A673 (cell line): ENCODE measurements at places on chromosomes 7 and 10.
A peak's percentile ranks its signal among the peaks of the same experiment; 100 is the strongest.

DNA sequence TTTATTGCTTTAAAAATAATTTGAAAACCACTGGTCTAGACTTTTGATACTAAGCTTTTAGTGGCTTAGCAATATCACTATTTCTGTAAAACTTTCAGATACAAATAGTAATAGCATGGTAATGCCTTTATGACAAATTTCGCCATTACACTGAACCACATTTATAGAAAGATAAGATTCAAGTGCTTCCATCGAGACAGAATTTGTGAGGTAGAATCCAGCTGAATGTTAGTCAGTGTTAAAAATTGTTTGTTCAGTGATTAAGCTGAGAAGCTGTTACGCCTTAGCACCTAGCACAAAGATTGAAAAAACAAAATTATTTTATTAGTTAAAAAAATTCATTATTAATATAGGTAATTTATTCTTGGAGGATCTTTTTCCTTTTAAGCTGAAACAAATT is 36.5 kb downstream of the GNAT3 start:
- DNase-seq, result no peak
- no peaks in the 10 kb centered on the region for H3K36me3 ChIP-seq
- no peak overlapping the region for H3K4me3 ChIP-seq
- no peak overlapping the region for H3K27ac ChIP-seq

GRCh38 chr7:131480384-131481315 is 75.8 kb downstream of the PODXL start:
- H3K27ac ChIP-seq, result no peak overlapping the region

GRCh38 chr7:128781851-128782250 is 6.3 kb upstream of the OPN1SW start:
- no peak for DNase-seq
- H3K27me3 ChIP-seq, result no peaks in the 10 kb centered on the region
- no peaks in the 10 kb centered on the region for H3K36me3 ChIP-seq
- H3K27ac ChIP-seq, result no peak overlapping the region
- H3K4me3 ChIP-seq, result no peak overlapping the region
- no peaks in the 10 kb centered on the region for H3K4me1 ChIP-seq

DNA sequence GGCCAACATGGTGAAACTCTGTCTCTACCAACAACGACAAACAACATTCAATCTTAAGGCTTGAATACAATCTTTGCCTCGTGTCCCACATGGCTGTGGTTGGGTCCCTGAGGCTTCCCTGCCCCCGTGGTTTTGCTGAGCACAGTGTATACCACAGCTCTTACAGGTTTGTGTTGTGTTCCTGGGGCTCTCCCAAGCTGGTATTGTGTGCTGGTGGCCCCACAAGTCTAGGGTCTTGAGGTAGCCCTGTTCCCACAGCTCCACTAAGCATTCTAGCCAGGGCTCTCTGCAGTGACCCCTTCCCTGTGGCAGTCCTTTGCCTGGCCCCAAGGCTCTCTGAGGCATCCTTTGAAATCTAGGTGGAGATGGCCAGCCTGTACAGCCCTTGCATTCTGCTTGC is 68.0 kb upstream of the CCNY start:
- no peaks in the 10 kb centered on the region for H3K27me3 ChIP-seq
- H3K4me3 ChIP-seq, result no peak overlapping the region

DNA sequence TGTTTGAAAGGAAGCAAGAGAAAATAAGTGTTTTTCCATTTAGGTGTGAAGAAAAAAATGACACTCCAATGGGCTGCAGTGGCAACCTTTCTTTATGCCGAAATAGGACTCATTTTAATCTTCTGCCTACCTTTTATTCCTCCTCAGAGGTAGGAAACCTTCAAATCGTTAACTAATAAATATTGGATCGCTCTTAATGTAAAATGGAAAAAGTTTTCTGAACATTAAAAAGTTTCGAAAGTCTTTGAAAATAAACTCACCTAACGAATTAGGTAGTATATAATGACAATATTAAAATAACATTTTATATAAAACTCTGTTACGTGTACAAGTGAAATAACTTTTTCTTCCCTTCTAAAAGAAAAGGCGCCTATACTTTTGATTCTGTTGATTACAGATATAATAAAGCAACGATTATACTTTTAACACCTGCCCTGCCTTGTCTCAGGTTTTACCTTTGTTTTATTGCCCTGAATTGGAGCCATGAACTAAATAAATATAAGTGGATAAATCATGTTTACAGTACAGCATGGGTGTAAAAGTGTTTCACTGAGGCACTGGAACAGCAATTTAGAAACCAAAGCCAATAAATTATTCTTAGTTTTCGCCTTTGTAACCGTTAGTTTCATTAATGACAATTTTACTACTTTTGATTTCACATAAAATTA is 804 bp downstream of the BCAP29 start:
- H3K4me1 ChIP-seq, result peaks cover 9% of the 10 kb centered on the region
- no peak for DNase-seq
- no peaks in the 10 kb centered on the region for H3K27me3 ChIP-seq
- peaks cover 8% of the 10 kb centered on the region for H3K36me3 ChIP-seq

DNA sequence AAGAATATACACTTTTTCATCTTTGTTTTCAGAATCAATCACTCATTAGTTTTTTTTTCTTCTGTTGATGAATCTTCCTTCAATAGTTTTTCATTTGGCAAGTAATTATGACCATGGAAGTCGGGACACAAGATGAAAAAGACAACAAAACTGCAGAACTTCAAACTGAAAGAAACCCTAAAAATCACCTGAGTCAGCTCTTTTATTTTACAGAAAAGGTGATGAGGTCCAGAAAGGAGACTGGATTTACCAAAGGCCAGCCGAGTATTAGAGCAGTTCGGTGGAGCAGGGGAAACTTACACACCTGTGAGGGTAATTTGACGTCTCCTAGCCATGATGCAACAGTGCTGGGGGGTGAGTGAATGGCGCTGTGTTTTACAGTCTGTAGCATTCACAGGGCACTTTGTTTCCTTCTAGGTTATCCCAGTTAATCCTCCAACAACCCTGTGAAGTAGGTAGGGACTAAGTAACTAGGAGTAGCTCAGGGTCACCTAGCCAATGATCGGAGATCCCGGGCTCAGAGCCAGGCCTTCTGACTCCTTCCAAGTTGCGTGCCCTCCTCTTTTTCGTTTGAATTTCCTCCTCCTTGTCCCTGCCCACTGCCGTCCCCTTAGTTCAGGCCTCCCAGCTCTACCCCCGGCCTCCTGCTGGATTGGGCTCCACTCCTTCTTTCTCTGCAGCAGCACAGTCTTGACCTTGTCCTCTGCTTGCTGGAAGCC is 14.0 kb downstream of the RBM20 start:
- H3K36me3 ChIP-seq, result no peaks in the 10 kb centered on the region
- H3K4me3 ChIP-seq, result no peak overlapping the region
- no peaks in the 10 kb centered on the region for H3K27me3 ChIP-seq
- peaks cover 23% of the 10 kb centered on the region for H3K4me1 ChIP-seq
- no peak for DNase-seq

DNA sequence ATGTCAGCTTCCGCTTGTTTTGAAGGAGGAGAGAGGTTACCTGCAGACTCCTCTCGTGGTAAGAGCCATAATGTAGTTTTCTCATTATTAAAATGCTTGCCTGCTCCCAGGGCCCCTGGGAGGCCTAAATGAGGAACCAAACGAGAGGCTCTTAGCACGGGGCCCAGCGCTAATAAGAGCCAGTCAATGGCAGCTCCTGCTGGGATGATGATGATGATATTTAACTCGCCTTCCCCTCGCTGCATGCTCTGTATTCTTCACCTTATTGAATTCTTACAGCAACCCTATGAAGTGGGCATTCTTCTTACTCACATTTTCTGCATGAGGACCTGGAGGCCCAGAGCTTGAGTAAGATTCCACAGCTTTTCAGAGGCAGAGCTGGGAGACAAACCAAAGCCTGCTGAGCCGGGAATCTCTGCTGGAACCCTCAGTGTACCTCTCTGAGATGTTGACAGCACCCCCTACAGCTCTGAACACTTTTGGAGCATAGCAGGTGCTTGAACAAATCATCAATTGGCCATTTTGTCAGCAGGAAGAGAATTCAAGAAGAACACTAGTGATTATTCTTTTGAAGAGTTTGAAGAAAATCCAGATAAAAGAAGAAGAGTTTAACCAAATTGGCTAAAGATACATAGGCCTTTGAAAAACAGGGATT is 93.1 kb upstream of the HABP2 start:
- peaks cover 47% of the 10 kb centered on the region for H3K27me3 ChIP-seq
- DNase-seq, result no peak
- no peak overlapping the region for H3K4me3 ChIP-seq

- H3K27me3 ChIP-seq, result no peaks in the 10 kb centered on the region
- H3K4me1 ChIP-seq, result no peaks in the 10 kb centered on the region
- no peak overlapping the region for H3K27ac ChIP-seq
- DNase-seq, result no peak
Observed at GRCh38 chr7:43664681-43665080, 64.6 kb downstream of the COA1 start.

DNA sequence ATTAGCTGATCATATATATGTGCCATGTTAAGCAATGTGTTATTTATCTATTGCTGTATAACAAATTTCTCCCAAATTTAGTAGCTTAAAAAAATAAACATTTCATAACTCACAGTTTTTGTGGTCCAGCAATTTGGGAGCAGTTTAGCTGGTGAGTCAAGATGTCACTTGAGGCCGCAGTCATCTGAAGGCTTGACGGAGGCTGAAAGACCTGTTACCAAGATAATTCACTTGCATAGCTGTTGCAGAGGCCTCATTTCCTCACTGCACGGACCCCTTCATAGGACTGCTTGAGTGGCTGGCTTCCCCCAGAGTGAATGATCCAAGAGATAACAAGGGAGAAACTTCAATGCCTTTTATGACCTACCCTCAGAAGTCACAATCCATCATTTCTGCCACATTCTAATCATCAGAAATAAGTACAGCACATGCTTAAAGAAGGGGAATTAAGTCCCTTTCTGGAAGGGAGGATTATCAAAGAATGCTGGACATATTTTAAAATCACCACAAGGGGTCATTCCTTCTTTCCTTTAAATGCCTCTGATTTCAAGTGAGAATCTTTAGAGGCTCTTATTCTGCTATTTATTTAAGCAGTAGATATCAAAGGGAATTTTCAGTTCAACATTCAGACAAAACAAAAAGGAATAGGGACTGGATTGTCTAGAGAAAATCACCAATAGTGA is 10.5 kb upstream of the SRPK2 start:
- H3K27ac ChIP-seq, result no peak overlapping the region
- DNase-seq, result peak; percentile 55
- peaks cover 4% of the 10 kb centered on the region for H3K4me1 ChIP-seq
- H3K27me3 ChIP-seq, result no peaks in the 10 kb centered on the region
- H3K4me3 ChIP-seq, result no peak overlapping the region

DNA sequence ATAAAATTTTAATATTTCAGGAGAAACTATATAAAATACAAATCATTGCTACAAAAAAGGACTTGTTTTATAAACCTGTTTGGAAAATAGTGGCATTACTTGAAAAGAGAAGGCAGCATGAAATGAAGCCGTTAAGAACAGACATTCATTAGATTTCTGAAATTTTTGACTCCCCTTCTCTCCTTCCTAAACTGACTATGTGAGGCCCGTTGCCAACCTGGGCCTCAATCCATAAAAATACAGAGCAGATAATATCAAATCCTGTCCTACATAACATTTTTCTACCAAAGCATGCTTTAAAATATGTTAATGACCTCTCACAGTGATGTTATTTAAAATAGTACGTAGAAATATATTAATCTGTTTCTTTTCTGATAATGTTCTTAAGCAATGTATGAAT is 34.5 kb upstream of the ING3 start:
- no peak for DNase-seq
- no peak overlapping the region for H3K4me3 ChIP-seq
- H3K36me3 ChIP-seq, result no peaks in the 10 kb centered on the region
- no peaks in the 10 kb centered on the region for H3K27me3 ChIP-seq

DNA sequence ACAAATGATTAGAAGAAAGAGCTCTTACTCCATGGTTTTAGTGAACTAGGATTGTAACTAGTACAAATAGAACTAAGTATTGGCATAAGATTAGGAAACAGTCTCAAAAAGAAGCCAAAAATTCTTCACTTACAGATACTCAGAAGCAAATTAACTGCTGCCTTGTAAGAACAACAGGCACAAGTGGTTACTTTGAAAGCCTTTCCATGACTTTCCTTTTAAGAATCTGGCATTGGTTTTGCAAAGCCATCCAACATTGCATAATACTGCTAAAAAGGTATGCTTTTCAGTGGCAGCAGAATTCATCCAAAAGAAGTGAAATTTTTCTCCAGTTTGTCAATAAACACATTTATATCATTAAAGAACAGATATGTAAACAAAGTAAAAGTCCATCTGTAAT is 126.8 kb upstream of the ODAD2 start:
- H3K27ac ChIP-seq, result no peak overlapping the region
- H3K4me1 ChIP-seq, result no peaks in the 10 kb centered on the region
- no peak overlapping the region for H3K4me3 ChIP-seq
- no peaks in the 10 kb centered on the region for H3K27me3 ChIP-seq
- H3K36me3 ChIP-seq, result no peaks in the 10 kb centered on the region

- no peak overlapping the region for H3K4me3 ChIP-seq
- no peaks in the 10 kb centered on the region for H3K27me3 ChIP-seq
- DNase-seq, result no peak
- no peaks in the 10 kb centered on the region for H3K4me1 ChIP-seq
- no peak overlapping the region for H3K27ac ChIP-seq
- H3K36me3 ChIP-seq, result no peaks in the 10 kb centered on the region
Observed at GRCh38 chr7:23207021-23207420, 25.2 kb downstream of the NUP42 start.

- no peak overlapping the region for H3K27ac ChIP-seq
- DNase-seq, result no peak
- H3K27me3 ChIP-seq, result no peaks in the 10 kb centered on the region
- no peak overlapping the region for H3K4me3 ChIP-seq
- H3K4me1 ChIP-seq, result no peaks in the 10 kb centered on the region
Observed at GRCh38 chr7:18815261-18815960, 302.0 kb downstream of the TWIST1 start.

GRCh38 chr7:122867471-122867980 is 18.7 kb downstream of the CADPS2 start:
- no peak for DNase-seq
- H3K27ac ChIP-seq, result no peak overlapping the region
- H3K27me3 ChIP-seq, result no peaks in the 10 kb centered on the region
- no peak overlapping the region for H3K4me3 ChIP-seq
- H3K36me3 ChIP-seq, result peaks cover 13% of the 10 kb centered on the region
- H3K4me1 ChIP-seq, result peaks cover 12% of the 10 kb centered on the region

- H3K4me1 ChIP-seq, result no peaks in the 10 kb centered on the region
- H3K27me3 ChIP-seq, result no peaks in the 10 kb centered on the region
- H3K36me3 ChIP-seq, result no peaks in the 10 kb centered on the region
- no peak for DNase-seq
Observed at GRCh38 chr7:8629504-8629903, 196.1 kb downstream of the NXPH1 start.
